ENCODE measurements at places on chromosomes 2 and 18.
A peak's percentile ranks its signal among the peaks of the same experiment; 100 is the strongest.

GRCh38 chr2:224885836-224886547 is 156.3 kb downstream of the DOCK10 start:
- peak; percentile 64 for DNase-seq

GRCh38 chr2:150538651-150539201 is 51.3 kb upstream of the RND3 start:
- DNase-seq, result no peak

DNA sequence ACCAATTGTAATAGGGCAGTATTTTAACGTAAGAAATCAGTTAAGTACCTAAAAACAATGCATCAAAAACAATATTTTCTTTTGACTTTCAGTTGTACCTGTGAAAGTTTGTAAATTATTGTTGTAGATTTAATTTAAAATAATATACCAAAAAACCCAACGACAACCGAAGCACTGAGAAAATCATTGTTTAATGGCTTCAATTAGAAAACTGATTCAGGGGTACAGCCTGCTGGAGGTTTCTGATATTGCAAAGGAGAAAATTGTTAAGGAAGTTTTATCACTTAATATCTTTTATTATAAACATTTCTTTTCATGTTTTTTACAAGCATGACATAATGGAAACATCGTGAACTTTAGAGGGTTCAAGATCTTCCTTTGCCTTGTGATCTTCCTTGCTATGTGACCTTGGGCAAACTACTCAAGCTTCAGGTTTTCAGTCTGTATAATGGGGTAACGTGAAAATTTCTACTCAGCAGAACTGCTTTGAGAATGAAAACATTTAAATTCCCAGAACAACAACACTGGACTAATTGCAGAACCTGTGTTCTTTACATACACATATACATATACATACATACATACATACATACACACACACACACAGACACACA is 76.3 kb upstream of the GLS start:
- peak; percentile 46 for DNase-seq

GRCh38 chr2:74119339-74119738 is 28.4 kb downstream of the BOLA3 start:
- DNase-seq, result peak; percentile 40

GRCh38 chr18:25834061-25834460 is 256.4 kb downstream of the SS18 start:
- no peak for DNase-seq

- no peak for DNase-seq
These were observed 33.8 kb downstream of the ARHGAP15 start for GRCh38 chr2:143162997-143163396.

GRCh38 chr18:9468998-9469397 is 6.3 kb upstream of the RALBP1 start:
- no peak for DNase-seq

DNA sequence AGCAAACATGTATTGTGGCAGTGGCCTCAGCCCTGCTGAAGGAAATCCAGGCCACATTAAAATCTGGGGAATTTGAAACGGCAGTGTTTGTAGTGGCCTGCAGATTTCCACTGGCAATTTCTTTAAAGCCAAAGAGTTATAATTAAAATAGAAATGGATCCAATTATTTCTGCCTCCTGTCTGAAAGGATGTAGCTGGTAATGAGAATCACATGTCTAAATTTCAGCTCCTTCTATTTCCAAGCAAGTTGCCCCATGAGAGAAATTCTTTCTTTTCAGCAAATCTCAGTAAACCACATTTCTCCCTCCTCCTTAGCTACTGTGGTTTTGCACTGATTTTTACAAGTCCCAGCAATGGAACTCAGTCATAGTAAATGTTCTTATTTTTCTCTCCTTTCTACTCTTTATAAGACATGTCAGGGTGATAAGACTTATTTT is 55.4 kb upstream of the ZNF396 start:
- DNase-seq, result no peak

- no peak for DNase-seq
These were observed 26.0 kb downstream of the TRABD2A start for GRCh38 chr2:84854850-84855249.
